ENCODE measurements at places on chromosomes 3 and 15.

GRCh38 chr3:128343287-128344051 lies 123.2 kb downstream of the DNAJB8 start:
- DNase-seq: peak; percentile 57

- DNase-seq: no peak
Observed at GRCh38 chr3:61141697-61142096, 109.6 kb downstream of the FHIT start.

GRCh38 chr3:7576506-7576905 lies 715.6 kb downstream of the GRM7 start:
- DNase-seq: no peak

DNA sequence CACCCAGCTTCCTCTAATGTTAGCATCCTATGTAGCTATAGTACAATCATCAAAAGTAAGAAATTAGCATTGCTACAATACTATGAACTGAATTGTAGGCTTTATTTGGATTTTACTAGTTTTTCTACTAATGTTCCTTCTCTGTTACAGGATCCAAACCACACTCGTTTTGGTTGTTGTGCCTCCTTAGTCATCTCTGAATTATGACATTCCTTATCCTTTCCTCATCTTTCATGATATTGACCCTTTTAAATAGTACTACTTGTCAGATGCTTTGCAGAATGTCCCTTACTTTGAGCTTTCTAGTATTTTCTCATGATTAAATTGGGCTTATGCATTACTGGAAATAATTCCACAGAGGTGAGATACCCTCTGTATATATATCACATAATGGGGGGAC lies 265.4 kb downstream of the VPS13C start:
- no peak for DNase-seq

- no peak for DNase-seq
Observed at GRCh38 chr3:96106701-96107100, 707.7 kb upstream of the EPHA6 start.

DNA sequence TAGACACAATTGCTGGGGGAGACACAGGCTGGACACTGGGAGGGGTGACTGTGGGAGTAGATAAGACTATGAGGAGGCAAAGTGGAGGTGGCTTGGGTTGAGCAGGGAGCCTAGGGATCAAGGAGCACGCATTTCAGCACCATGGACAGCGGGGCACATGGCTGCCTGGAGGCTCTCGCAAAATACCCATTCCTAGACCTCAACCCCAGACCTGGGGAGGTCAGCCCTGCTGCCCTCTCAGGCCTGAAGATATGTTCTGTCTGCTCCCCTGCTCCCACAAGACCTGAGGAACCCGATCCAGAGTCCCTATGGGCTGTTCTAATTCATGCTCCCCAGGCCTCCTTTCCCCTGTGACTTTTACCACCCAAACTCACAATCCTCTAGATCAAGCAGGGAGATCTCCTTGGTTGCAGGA lies 16.0 kb upstream of the CPEB1 start:
- no peak for DNase-seq

- no peak for DNase-seq
Observed at GRCh38 chr3:7588236-7588635, 727.3 kb downstream of the GRM7 start.

DNA sequence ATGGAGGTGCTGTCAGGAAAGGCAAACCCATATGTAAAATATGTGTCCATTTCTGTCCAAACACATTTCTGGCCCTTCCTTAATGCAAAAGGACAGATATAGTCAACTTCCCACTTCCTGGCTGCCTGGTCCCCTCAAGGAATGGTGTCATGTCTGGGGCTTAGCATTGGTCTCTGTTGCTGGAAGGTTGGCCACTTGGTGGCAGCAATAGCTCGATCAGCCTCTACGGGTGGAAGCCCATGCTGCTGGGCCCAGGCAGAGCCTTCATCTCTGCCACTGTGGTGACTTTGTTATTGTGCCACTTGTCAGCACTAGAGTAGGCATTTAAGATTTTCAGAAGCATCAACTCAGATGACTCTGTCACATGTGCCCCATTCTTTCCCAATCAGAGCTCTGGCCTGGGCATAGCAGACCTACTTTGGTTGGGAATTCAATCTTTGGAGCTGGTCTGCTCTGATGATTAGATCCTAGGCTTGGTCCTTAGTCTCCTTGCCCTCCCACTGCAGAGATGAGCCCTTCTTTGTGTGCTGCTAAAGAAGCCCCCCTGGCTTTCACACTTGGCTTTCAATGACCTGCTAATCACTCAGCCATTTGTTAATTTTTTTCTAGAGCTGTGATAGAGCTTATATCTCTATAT lies 51.0 kb upstream of the SPSB4 start:
- DNase-seq: peak; percentile 17

- DNase-seq: no peak
Observed at GRCh38 chr15:39269821-39270220, 311.1 kb upstream of the THBS1 start.

GRCh38 chr3:176078906-176079305 lies 1118.4 kb downstream of the TBL1XR1 start:
- DNase-seq: no peak

GRCh38 chr3:107092121-107092520 lies 285.1 kb upstream of the CCDC54 start:
- no peak for DNase-seq

GRCh38 chr3:154137036-154137435 lies 15.8 kb downstream of the ARHGEF26 start:
- DNase-seq: no peak

DNA sequence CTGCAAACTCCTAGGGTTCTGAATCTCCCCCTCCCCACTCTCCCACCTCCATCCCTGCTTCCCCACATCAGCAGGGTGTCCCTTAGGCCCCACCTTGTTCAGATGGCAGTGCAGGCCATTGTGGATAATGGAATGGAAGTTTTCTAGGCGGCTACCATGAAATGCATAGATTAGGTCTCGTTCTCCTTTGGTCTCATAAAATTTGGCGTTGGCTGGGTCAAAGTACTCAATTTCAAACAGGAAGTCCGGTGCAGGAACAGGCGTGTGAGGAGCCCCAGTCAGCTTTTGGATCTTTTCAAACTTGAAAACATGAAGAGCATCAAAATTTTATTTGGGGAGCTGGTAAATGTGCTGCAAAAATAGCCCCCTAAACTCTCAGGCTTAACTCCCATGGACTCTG lies 20.2 kb downstream of the PARP16 start:
- DNase-seq: no peak

GRCh38 chr3:10581251-10581650 lies 75.9 kb upstream of the ATP2B2 start:
- no peak for DNase-seq

DNA sequence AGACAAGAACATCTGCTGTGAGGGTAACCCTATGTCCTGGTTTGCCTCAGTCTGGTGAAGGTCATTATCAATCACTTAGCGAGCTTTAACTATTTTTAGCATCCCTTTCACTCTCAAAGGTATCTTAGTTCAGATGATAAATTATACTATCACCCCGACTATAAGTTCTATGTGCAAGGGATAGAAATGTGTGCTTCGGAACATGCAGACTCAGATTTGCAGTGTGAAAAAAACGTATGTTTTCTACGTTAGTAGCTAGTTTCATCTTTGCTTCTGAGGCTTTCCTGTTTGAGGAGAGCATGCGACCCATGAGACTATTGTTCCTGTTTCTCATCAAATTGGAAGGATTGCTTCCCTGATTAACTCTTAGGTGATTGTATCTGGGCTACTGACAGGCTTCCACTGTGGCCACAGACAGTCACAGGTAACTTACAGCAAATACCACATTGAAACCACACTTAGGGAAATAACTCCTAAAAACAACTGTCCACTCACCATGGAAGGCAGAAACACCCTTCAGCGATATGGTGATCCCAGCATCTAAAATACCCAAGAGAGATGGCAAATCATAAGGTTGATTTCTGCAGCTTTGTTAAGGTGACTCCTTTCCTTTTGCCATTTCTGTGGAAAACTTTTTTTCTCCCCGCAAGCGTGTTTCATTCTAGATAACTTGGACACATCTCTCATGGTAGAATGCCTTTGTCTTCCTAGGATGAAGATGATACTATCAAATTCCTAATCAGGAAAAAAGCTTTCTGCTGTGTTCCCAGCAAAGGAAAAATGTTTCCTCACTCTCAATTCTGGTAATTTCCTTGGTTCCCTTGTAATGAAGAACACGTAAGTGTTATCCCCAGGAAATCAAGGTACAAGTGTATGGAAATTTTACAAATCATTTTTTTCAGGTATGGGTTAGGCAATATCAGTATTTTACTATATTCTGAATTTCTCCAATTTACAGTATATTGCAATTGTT lies 5.2 kb downstream of the GCSAM start:
- DNase-seq: no peak

DNA sequence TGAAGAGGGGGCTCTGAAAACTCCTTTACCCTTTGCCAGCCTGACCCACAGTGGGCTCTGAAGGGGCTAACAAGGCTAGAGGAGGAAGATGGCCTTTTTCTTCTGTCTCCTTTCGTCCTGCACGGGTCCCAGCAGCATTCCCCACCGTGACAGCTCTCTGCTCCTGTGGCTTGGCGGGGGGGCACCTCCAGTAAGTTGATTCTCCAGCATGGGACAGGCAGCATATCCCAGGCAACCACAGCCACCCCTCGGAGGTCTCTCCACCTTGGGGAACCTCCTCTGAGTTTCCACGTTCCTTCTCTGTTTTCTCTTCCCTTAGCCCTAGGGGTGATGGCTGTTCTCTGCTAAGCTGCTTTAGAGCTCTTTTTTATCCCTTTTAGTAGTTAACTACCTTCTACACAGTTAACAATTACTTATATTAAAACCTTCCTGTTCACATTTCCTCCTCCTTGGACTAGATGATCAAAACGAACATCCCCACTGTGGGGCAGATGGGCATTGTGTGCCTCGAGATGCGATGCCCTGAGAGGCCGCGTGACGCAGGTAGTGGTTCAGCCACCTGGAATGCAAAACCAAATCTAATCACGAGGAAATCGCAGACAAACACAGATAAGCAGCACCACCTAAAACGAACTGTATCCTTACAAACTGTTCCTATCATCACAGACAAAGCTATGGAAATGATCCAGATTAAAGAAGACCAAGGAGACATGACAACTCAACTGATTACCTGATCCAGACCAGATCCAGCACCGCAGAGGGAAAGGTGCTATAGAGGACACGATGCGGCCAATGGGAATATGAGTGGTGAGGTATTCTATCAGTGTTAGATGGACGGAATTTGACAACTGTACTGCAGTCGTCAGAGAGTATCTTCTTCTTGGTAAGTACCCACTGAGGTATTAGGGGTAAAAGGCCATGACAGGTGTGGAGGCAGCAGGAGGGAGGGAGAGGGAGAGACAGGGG lies 27.7 kb downstream of the TSPAN3 start:
- no peak for DNase-seq

DNA sequence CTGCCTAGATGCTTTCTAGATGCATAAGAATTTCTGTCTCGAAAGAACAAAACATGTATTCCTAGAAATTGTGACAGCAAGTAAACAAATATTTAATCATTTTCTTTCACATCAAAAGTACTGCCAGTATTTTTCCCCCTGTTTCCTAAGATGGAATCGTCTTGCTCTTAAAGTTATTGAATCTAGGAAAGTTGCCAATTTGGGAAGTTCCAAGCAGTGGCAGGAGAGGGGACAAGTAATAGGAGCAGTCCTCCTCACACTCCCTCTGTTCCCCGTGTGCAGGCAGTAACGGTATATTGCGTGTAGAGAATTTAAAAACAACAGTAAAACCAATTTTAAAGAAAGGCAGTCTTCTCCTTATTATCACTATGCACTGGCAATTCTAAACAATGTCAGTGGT lies 619.8 kb downstream of the TBL1XR1 start:
- DNase-seq: no peak

DNA sequence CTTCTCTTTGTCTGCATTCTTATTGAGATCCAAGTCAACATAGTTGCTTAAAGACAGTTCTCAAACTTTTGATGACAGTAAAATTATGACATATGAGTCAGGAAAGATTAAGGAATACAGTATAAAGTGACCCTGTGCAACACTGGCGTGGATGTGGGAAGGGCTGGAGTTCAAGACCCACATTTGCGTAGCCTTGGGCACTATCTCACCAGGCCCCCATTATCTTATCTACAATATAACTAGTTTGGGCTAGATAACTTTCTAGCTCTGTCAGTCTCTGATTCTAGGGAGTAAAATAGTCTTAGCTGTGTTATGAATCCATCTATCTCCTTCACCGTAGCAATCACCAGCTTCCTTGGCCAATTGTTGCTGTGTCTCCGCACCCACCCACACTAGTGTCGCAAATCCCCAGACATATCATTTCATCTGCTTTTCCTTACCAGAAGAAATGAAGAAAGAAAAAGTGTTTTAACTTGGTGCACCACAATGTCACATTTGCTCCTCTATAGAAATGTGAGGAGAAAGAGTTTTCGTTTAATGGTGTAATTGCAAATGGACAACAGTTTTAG lies 14.9 kb upstream of the TM4SF4 start:
- no peak for DNase-seq

GRCh38 chr15:25848784-25849156 lies 14.4 kb downstream of the ATP10A start:
- DNase-seq: no peak

GRCh38 chr3:66931291-66931690 lies 66.8 kb upstream of the KBTBD8 start:
- no peak for DNase-seq

GRCh38 chr3:152177757-152178156 lies 91.0 kb upstream of the MBNL1 start:
- no peak for DNase-seq

- no peak for DNase-seq
Observed at GRCh38 chr3:169662132-169662842, 1.2 kb downstream of the MECOM start.

DNA sequence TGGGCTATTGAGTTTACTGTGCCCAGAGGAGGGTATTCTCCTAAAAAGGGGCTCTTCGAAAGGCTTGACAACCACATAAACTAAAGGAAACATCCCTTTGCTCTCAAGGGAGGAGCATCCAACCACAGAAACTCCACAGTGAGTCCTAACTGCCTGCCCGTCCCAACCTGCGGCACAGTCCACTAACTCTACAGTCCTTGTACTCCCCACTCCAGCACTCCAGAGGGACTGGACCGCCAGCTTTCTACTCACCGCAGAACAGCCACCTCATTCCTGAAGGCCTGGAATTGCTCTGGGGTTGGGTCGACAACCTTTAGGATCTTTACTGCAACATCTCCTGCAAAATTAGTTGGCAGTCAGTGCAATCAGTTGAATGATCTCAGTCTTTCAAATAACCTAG lies 34.6 kb downstream of the MKRN2 start:
- no peak for DNase-seq

- DNase-seq: no peak
Observed at GRCh38 chr3:150147776-150148175, 177.1 kb upstream of the PFN2 start.

Data from NCI-H446 treated with DMSO at 0.1 percent for 48 hours (cell line).